ENCODE measurements at places on chromosomes 5 and 9.
A peak's percentile ranks its signal among the peaks of the same experiment; 100 is the strongest.

- DNase-seq = no peak
Observed at GRCh38 chr5:142006363-142007236, 6.2 kb downstream of the GNPDA1 start.

- peak; percentile 36 for DNase-seq
Observed at GRCh38 chr5:176541338-176542134, 4.3 kb upstream of the RNF44 start.

- no peak for DNase-seq
Observed at GRCh38 chr5:77853353-77853907, 77.3 kb upstream of the TBCA start.

- no peak for DNase-seq
Observed at GRCh38 chr9:34046784-34047379, 1.8 kb downstream of the UBAP2 start.

DNA sequence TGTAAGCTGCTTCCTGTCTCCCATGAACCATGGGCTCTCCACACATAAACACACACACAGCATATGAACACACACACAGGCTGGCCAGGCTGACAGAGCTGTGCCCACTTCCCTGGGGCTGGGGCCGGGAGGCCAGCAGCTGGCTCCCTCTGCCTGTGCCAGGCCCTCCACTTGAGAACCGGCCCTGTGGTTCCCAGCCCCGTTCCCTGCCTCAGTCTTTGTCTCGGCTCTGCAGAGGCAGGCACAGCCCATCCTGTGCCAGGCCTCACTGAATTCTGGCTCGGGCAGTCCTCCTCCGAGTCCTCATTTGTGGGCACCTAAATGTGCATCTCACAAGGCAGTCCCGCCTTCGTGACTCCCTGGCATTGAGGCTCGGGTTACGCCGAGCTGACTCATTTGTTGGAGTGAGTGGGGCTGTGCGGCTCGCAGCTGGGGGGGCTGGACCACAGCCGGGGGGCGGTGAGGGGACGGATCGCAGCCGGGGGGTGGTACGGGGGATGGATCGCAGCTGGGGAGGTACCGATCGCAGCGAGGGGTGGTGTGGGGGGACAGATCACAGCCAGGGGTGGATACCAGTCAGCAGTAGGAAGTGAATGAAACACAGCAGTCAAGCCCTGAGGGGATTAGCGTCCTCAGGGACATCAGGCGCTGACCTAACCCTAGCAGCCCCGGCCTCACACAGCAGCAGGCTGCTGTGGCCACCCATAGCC lies 72.3 kb downstream of the PSMB7 start:
- DNase-seq = peak; percentile 84
